ENCODE measurements at places on chromosomes 6 and 20.

GRCh38 chr6:143112084-143112768, 51.5 kb downstream of the AIG1 start:
- no peak for DNase-seq

GRCh38 chr20:12535316-12535715, 473.5 kb upstream of the SPTLC3 start:
- DNase-seq, result no peak

GRCh38 chr20:56974499-56975250, 291.8 kb downstream of the BMP7 start:
- DNase-seq, result peak; percentile 53

DNA sequence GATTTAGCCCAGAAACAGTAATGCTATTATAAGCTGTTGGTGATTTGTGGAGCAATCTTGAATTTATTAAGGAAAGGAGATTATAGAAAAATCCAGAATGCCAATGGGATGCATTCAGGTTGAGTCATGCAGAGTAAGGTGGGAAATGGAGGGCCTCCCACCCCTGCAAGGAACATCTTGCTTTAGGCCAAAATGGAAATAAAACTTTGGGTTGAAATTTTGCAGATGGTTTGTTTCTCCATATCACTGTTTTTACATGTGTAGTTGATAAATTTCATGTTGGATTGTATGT, 152.4 kb downstream of the BCAS1 start:
- no peak for DNase-seq

- no peak for DNase-seq
These were observed 48.1 kb upstream of the MC3R start for GRCh38 chr20:56200456-56200855.

DNA sequence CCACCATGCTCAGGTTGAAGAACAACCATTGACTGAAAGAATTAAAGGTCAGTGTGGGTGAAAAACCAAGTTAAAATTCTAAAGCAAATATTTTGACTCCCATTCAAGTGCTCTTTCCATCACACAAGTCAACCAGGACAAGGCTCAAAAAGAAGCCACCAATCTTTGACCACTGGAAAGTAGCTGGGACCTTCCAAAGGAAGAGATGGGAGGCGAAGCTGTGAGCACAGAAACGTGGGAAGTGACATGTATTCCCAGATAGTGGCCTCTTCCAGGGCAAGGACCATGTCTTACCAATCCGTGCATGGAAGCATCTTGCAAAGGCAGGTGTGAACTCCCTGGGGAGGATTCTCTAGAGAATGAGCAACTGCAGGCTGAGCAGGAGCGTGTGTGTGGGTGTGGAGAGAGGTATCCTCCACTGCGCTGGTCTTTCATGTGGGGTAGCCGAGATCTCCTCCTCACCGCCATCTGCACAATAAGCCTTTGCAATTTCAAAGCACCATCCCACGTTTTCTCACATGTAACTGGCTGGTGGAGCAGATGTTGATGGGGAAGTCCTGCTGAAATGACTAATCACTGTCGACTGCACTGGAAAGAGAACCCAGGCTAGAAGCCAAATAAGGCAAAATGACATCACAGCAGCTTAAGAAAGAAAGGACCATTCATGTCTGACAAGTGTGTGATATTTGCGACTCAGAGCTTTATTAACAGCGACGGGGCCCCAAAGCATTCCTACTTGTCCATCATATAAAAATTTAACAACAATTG, 189.4 kb upstream of the RREB1 start:
- DNase-seq, result peak; percentile 88

- DNase-seq, result no peak
These were observed 178.7 kb downstream of the GJA10 start for GRCh38 chr6:90072935-90073464.

DNA sequence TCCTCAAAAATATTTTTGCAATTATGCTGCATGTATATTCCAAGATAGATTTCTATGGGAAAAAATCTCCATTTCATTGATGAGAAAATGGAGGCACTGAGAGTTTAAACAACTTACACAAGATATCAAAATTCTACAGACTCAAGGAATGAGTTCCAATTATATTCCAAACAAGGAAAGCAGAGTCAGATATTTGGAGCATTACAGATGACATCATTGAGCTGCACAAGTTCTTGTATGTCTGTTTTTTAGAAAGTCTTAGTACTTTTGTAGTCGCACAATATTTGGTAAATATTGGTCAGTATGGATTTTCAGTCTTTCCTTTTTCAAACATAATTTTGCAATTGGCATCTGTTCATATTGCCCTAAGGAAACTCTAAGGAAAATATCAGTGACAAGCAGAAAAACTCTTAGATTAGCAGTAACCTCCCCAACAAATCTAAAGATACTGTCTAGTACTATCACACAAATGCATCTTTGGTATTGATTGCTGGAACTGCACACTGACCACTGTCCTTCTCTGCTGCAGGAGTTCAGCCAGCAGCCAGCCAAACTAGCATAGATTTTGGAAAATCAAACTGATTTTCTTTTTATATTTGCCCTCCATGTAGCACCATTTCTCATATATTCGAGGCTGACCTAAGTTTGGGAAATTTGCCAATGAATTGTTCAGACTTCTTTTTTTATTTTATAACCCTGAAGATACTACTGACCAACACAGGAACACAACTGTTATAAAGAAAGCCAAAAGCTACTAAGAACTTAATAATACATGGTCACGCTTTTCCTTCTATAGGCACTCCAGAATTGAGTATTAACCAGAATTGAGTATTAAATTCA, 51.7 kb upstream of the TBX18 start:
- no peak for DNase-seq

DNA sequence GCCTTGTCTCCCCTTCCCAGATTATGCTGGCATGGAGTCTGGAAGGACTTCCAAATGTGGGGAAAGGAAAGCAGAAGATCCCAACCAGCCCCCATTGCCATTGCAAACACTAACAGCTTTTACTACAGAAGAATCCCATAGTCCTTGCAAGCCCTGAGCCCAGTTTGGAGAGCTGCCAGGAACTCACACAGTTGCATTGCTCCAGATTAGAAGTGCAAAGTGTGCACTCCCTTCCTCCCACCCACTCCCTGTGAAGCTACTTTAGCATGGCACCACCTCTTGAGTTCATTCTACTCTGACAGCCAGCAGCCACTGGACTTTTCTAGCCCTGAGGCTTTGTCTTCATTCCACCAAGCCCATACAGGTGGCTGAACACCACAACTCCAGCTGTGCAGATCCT, 67.6 kb downstream of the SLC22A2 start:
- DNase-seq, result no peak

GRCh38 chr6:138815797-138816528, 20.1 kb downstream of the ECT2L start:
- DNase-seq, result peak; percentile 75

DNA sequence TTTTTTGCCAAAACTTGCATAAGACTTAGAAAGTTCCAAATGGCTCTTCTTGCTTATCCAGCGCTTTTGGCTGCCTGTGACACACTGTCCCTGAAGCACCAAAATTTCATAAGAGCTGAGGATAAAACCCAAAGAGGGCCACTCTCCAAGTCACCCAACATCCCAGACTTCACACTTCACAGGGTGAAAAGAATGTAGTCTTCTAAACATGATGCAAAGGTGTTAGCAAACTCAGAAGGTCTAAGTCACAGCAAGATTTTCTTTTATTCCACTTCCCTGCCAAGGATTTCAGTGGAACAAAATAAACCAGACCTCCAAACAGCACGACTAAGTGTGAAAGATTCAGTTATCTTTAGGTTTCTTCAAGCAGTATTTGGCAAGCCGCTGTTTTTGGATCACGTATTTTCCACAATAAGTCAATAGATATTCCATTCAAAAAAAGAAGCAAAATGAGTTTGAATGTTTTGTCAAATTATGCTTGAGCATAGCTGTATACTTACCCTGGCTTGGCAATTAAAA, 44.6 kb upstream of the CD93 start:
- no peak for DNase-seq

- no peak for DNase-seq
These were observed 426.0 kb downstream of the KIF16B start for GRCh38 chr20:16147216-16147615.

DNA sequence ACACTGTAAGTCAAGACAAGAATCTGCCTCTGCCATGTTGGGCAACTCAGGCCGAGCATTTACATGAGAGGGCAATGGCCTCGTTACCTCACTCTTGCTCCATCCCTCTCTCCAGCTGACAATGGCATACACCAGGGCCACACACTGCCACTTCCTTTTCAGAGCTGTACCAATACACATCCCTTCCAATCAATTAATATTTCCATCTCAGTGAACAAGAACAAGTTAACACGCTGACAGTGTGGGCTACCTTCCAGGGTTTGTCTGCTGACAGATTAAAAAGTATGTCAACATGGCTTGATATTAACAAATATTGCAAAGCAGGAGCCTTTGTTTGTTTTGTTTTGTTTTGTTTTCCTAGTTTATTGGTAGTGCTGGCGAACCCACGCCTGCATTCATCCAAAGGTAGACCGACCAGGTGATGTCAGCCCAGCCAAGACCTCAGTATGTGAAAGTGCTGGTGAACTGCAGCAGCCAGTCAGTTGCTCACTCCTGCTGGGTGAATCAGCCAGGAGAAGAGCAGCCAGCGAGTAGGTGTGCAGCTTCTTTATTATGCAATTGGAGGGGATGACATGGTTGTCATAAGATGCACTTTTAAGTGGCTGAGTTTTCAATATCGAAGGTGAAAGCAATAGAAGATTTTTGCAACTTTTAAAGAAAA, 487.3 kb upstream of the JARID2 start:
- peak; percentile 74 for DNase-seq

- DNase-seq, result no peak
These were observed 49.6 kb downstream of the SLC2A12 start for GRCh38 chr6:134002821-134003220.

GRCh38 chr6:142846459-142846831, 98.5 kb downstream of the HIVEP2 start:
- no peak for DNase-seq

GRCh38 chr6:92777146-92777740, 642.1 kb downstream of the EPHA7 start:
- peak; percentile 13 for DNase-seq

- peak; percentile 37 for DNase-seq
These were observed 18.3 kb downstream of the RAET1L start for GRCh38 chr6:150006961-150007464.

- DNase-seq, result no peak
These were observed 303.0 kb downstream of the COL12A1 start for GRCh38 chr6:74902846-74903245.

DNA sequence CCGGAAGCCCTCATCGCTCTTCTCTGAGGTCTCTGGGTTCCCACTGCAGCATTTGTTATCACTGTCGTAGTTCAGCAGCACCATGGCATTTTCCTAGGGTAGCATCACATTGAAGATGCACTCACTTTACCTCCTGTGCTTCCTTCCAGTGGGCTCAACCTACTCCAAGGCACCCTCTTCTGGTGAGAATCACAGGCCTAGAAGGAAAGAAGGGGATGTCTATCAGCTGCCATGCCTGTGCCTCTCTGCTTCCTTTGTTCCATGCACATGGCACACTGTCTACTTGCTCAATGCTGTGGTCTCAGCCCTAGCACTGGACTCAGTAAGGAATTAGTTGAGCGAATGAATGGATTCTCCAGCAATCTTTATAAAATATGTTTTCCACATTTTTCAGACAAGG, 22.6 kb downstream of the CST4 start:
- no peak for DNase-seq

DNA sequence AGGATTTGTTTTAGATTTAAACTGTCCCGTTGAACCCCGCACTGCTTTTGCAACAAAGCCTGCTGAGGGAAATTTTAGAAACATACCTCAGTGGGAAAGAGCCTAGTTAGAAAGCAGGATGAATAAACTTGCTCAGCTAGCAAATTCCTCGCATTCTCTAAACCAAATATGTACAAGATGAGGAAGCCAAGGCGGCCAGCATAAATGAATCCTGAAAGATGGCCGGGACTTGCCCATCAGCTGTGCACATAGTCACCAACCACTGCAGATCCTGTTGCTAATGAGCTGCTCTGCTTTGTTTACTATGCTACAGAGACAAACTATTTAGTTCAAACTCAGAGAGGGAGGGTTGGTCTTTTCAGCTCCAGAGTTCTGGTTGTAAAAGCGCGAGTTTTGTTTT, 49.0 kb downstream of the TMEM170B start:
- DNase-seq, result no peak

GRCh38 chr6:141244366-141244765, 888.4 kb upstream of the GJE1 start:
- no peak for DNase-seq

GRCh38 chr6:64429926-64430325, 794.3 kb downstream of the PHF3 start:
- DNase-seq, result no peak

GRCh38 chr6:147621961-147622360, 113.5 kb downstream of the SAMD5 start:
- no peak for DNase-seq

- peak; percentile 41 for DNase-seq
These were observed 6.7 kb downstream of the RWDD2A start for GRCh38 chr6:83199863-83200225.

GRCh38 chr6:11393713-11394627, 143.6 kb upstream of the TMEM170B start:
- no peak for DNase-seq

- DNase-seq, result peak; percentile 54
These were observed 40.3 kb upstream of the AHI1 start for GRCh38 chr6:135537741-135538301.

DNA sequence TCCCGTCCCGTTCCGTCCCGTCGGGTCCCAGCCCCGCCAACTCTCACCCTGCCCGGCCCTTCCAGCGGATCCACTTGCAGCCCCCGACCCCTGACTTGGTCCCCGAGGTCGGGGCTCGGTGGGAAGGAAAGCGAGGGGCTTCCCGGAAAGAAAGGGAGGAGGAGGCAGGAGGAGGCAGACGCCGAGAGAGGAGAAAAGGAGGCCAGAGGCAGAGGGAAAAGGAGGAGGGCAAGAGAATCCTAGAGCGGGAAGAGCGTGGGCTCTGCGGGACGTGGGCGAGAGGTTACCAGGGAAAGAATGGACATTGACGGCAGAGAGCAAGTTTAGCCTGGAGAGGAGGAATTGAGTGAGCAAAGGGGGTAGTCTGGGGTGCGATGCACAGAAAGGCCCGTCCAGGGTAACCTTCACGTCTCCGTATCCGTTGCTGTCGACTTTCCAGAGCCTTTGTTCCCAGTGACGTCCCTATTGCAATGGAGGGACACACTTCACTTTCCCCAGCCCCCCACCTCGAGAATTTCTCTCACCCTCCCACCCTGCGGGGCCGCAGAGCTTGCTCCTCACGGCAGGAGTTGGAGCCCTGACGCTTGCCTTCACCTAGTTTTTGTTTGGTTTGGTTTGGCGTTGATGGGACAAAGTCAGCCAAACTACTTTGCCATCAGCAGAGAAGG, 477 bp upstream of the MOXD1 start:
- no peak for DNase-seq

- no peak for DNase-seq
These were observed 66.1 kb downstream of the AFG1L start for GRCh38 chr6:108360919-108361311.

- DNase-seq, result no peak
These were observed 4.5 kb upstream of the NKAIN4 start for GRCh38 chr20:63258781-63259180.

- no peak for DNase-seq
These were observed 96.2 kb upstream of the BTN3A2 start for GRCh38 chr6:26268659-26269402.

- no peak for DNase-seq
These were observed 90.0 kb downstream of the SLC22A23 start for GRCh38 chr6:3366596-3367413.

Measured in suppressor macrophage treated with lipopolysaccharide for 1 hour (primary cell).